NK-92 treated with Interleukin-12 subunit alpha and Interleukin-12 subunit beta, amount 100 ng/mL, for 24 hours (cell line): ENCODE measurements at places on chromosomes 3 and 15.

- DNase-seq: no peak
Measured at GRCh38 chr15:58583171-58583908, 151.5 kb downstream of the LIPC start.

DNA sequence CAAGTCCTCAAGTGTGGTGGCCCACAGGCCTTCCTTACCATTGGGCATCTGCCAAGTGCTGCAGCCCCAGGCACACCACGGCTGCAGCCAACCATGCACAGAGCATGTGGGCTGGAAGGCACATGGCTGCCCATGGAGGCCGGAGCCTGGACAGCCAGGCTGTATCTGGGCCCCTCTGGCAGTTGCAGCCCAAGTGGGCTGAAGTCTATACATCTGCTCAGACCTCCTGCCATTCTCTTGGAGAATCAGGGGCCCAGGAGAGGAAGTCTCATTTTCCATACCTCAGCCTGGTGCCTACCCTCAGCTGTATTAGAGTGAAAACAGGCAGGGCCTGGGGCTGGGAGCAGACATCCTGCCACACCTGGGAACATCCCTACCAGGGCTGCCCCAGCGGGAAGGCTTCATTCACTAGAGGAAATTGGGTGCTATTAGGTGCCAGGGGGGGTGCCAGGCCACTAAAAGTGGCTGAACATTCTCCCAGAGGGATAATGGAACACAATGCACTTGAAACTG is 48.0 kb upstream of the SLCO2A1 start:
- no peak for DNase-seq

- no peak for DNase-seq
Measured at GRCh38 chr3:184299488-184300377, 692 bp downstream of the PSMD2 start.

DNA sequence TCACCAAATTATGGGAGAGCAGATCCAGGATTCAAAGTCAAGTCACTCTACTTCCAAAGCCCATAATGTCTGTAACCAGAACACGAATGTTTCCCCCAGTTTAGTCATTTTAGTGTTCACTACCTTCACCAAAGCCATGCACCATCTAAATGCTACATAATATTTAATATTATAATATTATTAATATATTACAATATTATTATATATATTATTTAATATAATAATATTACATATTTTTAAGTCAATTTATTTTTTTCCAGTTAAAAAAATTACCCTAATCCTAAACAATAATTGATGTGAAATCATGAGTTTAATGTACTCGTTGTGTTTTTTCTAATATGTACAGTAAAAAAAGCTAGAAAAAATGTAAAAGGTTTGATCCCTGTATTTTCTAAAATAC is 276.6 kb upstream of the TBL1XR1 start:
- DNase-seq: no peak

DNA sequence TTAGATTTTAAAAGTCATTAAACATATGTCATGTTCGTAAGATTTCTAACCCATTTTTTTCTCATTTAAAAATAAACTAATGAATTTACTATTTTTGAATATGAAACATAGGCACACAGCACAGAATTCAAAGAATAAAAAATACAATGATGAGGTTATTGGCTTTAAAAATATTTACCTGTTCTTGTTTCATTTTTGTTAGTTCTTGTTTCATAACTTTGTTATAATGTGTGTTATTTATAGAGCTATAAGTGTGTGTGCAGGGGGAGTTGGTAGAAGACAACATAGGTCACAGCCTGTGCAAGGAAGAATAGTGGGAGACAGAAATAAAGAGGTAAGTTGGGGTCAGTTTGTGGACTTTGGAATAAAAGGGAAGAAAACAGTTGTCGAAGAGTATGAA is 30.8 kb upstream of the NRROS start:
- no peak for DNase-seq

- DNase-seq: no peak
Measured at GRCh38 chr15:75151214-75152128, 50.2 kb upstream of the C15orf39 start.

- no peak for DNase-seq
Measured at GRCh38 chr15:31483986-31484951, 157.6 kb downstream of the KLF13 start.

GRCh38 chr3:98556164-98557130 is 24.7 kb downstream of the GPR15 start:
- peak; percentile 74 for DNase-seq

DNA sequence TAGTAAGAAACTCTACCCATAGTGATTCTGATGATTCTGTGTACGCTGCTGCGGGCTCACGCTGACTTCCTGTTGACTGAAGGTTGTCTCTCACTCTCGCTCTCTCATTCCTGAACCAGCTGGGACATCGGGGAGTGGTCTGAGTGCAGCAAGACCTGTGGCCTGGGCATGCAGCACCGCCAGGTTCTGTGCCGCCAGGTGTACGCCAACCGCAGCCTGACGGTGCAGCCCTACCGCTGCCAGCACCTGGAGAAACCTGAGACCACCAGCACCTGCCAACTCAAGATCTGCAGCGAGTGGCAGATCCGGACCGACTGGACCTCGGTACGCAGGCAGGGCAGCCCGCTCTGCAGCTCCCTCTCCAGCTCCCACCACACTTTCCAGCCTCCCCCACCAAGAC is 63.6 kb upstream of the NR2E3 start:
- DNase-seq: no peak

DNA sequence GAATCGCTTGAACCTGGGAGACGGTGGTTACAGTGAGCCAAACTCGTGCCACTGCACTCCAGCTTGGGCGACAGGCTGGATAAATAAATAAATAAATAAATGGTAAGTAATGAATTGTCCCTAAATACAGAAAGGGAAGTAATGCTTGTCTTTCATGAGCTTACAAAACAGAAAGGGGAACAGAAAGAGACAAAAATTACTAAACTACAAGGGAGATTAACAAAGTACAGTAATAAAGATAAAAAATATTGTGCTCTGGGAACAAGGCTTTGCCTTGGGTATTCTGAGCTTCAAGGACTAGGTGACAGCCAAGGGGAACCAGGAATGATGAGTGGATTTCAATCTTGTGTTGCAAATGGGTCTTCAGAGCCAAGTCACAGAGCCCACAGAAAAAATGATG is 9.2 kb upstream of the HLTF start:
- DNase-seq: no peak

- DNase-seq: no peak
Measured at GRCh38 chr15:93286446-93286845, 197.4 kb upstream of the RGMA start.

- no peak for DNase-seq
Measured at GRCh38 chr3:160691151-160691550, 14.2 kb downstream of the ARL14 start.

DNA sequence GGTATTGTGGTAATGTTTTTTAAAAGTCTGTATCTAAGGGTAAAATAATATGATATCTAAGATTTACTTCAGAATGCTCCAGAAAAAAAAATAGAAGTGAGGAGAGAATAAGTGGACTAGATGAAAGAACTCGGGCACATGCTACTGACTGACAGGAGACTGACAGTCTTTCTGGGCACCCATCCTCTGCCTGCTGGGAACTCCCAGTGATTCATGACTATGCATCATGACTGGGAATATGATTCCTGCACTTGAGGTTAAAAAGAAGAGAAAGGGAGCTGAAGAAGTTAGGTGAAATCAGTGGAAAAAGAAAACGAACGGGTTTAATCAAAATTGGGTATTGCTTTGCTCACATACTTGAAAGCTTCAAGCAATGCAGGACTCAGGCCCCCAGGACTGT is 35.7 kb upstream of the SPSB4 start:
- no peak for DNase-seq
